Stimulated activated CD8-positive, alpha-beta memory T cell treated with anti-CD3 and anti-CD28 coated beads, Interleukin-4, amount 100 ng/mL, for 1 hour (primary cell): ENCODE measurements at places on chromosomes 11 and 22.

DNA sequence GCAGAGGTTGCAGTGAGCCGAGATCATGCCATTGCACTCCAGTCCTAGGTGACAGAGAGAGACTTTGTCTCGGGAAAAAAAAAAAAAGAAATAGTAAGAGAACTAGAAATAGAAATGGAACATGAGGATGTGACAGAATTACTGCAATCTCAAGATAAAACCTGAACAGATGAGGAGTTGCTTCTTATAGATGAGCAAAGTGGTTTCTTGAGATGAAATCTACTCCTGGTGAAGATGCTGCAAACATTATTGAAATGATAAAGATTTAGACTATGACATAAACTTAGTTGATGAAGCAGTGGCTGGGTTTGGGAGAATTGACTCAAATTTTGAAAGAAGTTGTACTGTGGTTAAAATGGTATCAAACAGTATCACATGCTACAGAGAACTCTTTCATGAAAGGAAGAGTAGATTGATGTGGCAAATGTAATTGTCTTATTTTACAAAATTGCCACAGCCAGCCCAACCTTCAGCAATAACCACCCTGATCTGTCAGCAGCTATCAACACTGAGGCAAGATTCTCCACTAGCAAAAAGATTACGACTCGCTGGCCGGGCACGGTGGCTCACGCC is 13.7 kb downstream of the XNDC1N start:
- DNase-seq, result no peak

DNA sequence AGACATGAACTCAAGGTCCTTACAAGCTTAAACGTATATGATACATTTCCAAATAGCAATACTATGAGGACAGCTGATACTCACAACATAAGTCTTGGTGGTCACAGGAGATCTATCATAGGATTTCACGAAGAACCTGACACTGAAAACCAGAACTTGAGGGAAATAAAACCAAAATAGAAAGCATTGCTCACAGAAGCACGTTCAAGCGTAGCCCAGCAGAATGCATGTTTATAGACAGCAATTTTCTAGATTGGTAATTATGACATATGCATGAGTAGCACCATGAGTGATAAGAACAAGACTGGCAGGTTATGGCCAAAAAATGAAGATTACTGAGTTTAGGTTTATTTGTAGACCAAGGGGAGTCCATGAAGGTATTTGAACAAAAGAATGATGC is 243.5 kb downstream of the ETS1 start:
- no peak for DNase-seq

DNA sequence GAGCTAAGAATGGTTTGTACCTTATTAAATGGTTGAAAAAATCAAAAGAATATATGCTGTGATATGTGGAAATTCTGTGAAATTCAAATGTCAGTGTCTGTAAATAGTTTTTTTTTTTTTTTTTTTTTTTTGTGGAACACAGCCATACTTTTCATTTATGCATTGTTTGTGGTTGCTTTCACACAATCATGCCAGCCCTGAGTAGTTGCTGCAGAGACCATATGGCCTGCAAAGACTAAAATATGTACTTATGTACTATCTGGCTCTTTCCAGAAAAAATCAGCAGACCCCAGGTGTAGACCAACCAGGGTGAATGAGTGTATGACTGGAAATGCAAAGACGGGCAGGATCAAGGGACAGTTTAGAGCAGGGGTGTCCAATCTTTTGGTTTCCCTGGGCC is 98.3 kb downstream of the PTPRJ start:
- DNase-seq, result no peak

DNA sequence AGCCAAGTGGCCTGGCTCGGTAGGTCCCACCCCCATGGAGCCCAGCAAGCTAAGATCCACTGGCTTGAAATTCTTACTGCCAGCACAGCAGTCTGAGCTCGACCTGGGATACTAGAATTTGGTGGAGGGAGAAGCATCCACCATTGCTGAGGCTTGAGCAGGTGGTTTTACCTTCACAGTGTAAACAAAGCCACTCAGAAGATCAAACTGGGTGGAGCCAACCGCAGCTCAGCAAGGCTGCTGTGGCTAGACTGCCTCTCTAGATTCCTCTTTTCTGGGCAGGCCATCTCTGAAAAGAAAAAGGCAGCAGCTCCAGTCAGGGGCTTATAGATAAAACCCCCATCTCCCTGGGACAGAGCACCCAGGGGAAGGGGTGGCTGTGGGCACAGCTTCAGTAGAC is 22.3 kb upstream of the OR5B21 start:
- DNase-seq, result no peak

DNA sequence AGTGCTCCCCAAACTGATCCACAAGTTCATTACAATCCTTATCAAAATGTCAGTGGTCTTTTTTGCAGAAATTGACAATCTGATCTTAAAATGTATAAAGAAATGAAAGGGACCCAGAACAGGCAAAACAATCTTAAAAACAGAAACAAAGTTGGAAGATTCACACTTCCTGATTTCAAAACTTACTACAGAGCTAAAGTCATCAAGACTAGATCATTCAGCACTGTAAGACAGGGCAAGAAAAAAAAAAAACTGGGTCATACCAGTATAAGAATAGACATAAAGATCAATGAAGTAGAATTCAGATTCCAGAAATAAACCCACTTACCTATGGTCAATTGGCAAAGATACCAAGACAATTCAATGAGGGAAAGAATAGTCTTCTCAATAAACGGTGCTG is 4.5 kb upstream of the STK33 start:
- DNase-seq, result no peak

DNA sequence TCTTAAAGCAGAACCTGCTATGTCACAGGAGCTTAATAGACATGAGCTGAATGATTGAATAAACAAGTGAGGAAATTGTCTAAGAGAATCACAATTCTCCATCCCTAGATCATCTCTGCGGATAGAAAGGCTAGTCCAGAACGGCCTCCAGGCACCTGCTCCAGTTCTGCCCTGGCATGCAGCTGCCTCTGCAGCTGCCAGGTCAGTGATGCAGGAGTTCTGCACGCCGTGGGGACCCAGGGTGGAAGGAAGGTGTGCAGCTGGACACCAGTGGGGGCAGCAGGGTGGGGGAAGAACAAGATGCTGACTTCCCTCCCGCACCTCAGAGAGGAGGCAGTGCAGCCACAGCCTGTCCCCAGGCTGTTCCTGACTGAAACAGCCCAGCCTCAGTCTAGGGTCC is 192.1 kb upstream of the NCAM1 start:
- DNase-seq, result no peak

DNA sequence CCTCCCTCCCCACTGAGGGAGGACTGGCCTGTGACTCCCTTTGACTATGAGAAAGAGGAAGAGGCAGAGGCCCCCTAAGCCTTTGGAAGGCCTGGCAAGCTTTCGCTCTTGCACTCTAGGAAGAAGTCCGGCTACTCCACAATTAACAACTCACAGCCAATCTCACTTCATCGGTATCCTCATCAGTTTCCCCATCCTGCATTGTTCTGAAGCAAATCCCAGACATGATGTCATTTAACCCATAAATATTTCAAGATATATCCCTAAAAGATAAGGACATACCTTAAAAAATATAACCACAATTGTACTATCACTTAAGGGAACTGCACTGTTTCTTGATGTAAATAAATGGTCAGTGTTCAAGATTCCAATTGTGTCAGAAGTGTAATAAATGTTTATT is 63.1 kb downstream of the CWC15 start:
- no peak for DNase-seq

DNA sequence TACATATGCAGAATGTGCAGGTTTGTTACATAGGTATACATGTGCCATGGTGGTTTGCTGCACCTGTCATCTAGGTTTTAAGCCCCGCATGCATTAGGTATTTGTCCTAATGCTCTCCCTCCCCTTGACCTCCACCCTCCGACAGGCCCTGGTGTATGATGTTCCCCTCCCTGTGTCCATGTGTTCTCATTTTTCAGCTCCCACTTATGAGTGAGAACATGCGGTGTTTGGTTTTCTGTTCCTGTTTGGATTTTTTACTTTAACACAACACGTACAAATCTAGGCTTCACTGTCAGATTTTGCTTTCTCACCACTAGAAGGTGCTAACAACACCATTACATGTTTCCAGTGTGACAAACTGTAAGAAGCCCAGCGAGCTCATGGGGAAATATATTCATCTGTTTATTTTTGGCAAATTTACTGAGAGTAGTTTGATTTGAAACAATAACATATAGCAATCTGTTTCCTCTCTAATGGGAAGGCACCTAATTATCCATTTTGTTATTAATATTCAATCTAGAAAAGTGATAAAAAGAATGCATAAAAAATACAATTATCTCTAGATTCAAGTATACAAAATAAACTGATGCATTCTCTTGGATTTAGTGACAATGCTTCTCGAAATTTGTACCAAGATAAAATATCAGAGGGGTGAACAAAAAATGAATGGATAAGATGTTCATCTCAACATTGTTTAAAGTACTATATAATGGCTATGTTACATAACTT is 23.2 kb upstream of the BIRC3 start:
- no peak for DNase-seq

DNA sequence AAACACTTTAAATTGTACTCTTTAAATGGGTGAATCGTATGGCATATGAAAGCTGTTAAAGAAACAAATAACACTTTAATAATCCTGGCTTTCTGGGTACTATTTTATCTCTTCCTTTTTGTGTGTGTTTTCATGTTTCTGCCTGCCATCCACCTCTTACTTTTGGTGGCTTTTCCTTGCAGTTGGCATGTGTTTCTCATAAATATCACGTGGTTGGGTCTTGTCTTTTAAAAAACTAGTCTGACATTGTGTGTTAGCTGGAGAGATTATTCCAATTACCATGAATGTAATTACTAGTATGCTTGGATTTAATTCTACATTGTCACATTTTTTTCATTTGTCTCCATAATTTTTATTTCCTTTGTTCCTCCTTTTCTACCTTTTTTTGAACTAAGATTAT is 262.9 kb upstream of the B3GAT1 start:
- DNase-seq, result no peak

DNA sequence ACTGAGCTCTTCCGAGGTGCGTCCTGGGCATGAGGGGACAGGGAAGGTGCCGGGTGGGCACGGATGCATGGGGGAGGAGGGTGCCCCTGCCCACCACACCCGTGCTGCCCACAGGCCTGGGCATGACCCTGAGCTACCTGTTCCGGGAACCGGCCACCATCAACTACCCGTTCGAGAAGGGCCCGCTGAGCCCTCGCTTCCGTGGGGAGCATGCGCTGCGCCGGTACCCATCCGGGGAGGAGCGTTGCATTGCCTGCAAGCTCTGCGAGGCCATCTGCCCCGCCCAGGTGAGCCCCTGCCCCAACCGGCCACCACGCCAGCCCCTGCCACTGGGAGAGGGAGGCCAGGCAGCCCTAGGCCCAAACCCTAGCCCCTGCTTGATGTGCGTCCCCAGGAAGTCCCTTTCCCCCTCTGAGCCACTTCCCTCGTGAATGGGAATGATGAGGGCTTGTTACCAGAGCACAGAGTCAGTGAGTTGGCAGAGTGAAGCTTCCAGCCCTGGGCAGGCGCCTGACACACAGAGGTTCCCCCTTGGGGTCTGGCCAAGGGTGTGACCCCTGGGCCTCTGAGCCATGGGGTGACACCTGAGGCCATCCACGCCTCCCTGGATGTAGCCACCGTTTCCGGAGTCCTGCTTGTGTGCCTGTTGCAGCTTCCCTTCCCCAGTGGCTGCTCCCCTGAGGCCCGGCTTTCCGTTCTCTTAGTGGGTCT is 2.7 kb downstream of the NDUFS8 start:
- no peak for DNase-seq

DNA sequence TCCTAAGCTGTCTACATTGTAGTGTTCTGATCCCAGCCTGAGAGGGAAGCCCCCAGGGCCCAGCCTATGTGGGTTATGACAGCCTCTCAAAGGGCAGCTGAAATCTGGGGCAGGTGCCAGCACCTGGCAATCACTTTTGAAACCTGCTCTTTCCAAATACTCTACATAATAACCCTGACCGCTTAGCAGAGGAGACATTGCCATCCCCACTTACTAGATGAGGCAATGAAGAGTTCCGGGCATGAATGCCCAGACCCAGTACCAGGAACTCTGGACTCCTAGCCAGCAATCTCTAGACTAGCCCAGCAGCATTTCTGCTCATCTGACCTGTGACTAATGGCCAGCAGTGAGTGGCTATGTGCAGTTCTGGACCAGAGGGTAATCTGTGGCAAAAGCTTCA is 412.4 kb upstream of the CADM1 start:
- DNase-seq, result no peak
